ENCODE measurements at places on chromosomes 7 and 10.

GRCh38 chr10:98338896-98339295 lies 70.9 kb upstream of the LOXL4 start:
- DNase-seq, result no peak
- no peak overlapping the region for H3K4me3 ChIP-seq
- no peaks in the 10 kb centered on the region for H3K36me3 ChIP-seq
- H3K27ac ChIP-seq, result no peak overlapping the region

- H3K27ac ChIP-seq, result peak within 1 kb of the TSS; percentile 95
- no peaks in the 10 kb centered on the region for H3K27me3 ChIP-seq
- peak; percentile 100 for DNase-seq
- H3K36me3 ChIP-seq, result peaks cover 8% of the 10 kb centered on the region
- peaks cover 13% of the 10 kb centered on the region for H3K4me1 ChIP-seq
Measured at GRCh38 chr10:125719173-125720001, at the start of gene EDRF1. Gene EDRF1 (plus strand): TSS chr10:125719709. CDS start chr10:125719808, 99 bp downstream.

- H3K36me3 ChIP-seq, result no peaks in the 10 kb centered on the region
- H3K4me1 ChIP-seq, result no peaks in the 10 kb centered on the region
- no peak for DNase-seq
- no peak overlapping the region for H3K4me3 ChIP-seq
Measured at GRCh38 chr7:15209429-15209828, 306.9 kb upstream of the DGKB start.

- DNase-seq, result no peak
- H3K4me3 ChIP-seq, result peak overlapping the region; percentile 62
- no peaks in the 10 kb centered on the region for H3K36me3 ChIP-seq
Measured at GRCh38 chr10:72088889-72089575, 681 bp upstream of the SPOCK2 start.

DNA sequence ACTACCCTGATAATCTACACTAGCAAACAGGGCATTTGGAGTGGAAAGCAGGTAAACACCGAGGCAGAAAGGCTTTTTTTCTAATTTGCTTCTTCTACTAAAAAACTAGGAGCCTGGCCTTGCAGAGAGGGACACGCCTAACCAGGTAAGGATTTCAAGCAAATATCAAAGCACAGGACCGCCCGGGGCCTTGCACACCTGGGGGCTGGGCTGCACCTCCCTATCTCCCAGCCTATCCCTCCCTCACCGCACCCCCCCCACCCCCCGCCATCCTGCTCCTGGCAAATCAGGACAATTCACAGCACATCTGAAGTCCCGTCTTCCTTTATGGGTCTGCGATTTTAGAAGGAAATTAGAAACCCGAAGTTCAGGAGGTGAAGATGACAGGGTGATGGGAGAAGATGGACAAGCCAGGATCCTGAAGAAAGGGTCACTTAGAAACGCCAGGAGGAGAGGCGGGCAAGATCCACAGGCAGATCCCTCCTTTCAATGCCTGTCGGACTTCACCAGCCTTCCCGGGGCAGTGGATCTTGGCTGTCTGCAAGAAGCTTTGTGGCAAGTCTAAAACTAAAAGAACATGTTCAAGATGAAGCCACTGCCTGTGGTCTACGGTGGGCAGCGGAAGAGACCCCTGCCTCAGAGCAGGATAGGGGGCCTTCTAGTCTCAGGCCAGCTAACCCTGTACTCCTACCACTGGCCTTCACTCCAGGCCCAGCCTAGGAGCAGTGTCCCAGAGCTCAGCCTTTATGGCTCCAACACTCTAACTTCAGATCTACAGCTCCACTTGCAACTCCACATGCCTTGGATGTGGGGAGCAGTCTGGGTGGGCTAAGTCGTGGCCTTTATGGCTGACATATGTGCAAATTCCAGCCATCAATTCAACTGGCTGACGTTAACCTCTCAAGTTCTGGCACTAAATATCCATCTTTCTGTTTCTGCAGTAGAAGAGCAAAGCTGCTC lies 43.9 kb downstream of the TNS3 start:
- no peaks in the 10 kb centered on the region for H3K27me3 ChIP-seq
- H3K27ac ChIP-seq, result peak overlapping the region; percentile 19
- peaks cover 17% of the 10 kb centered on the region for H3K4me1 ChIP-seq
- DNase-seq, result no peak

- H3K4me3 ChIP-seq, result no peak overlapping the region
- DNase-seq, result no peak
- no peaks in the 10 kb centered on the region for H3K27me3 ChIP-seq
- no peak overlapping the region for H3K27ac ChIP-seq
- no peaks in the 10 kb centered on the region for H3K36me3 ChIP-seq
Measured at GRCh38 chr7:12315049-12315448, 88.6 kb downstream of the VWDE start.

DNA sequence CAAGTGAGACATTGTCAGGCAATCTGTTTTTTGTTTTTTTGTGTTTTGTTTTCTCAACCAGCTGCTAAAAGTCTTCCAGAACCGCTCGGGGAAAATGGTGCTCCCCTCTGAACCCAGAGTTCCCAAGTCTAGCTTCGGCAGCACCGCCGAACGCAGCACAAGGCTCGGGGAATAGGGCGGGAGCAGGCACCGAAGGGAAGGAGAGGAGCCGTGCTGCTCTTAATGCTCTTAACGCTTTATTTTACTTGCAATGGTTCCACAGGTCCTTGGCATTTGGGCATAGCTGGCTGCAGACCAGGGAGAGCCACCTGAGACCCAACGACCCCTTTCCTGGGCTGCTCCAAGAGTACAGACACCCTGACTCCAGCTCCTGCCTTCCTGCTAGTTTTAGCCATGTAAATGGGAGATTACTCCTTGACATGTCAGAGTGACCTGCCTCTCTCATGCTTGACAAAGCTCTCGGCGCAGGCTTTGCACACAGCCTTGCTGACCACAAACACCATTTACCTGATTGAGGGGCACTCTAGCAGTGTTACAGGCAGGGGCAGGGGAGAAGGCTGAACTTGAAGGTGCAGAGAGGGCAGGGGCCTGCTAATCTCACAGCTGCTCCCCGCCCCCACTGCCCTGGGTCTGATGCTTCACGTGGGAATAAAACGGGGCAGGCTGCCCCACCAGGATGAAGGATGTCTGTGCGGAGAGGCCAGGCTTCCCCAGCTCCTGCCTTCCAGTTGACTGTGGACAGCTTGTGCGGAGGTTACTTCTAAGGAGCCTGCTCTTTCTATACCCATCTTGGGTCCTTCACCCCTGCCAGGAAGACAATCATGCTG lies 58.6 kb upstream of the EFCAB10 start:
- no peaks in the 10 kb centered on the region for H3K4me1 ChIP-seq
- H3K36me3 ChIP-seq, result peaks cover 35% of the 10 kb centered on the region
- no peaks in the 10 kb centered on the region for H3K27me3 ChIP-seq
- DNase-seq, result no peak
- H3K4me3 ChIP-seq, result no peak overlapping the region

GRCh38 chr7:151251689-151252560 lies 3.4 kb upstream of the SMARCD3 start:
- no peak for DNase-seq
- H3K4me1 ChIP-seq, result peaks cover 38% of the 10 kb centered on the region
- H3K27me3 ChIP-seq, result no peaks in the 10 kb centered on the region
- no peaks in the 10 kb centered on the region for H3K36me3 ChIP-seq
- peak overlapping the region; percentile 99 for H3K27ac ChIP-seq

Measured in ascending aorta (tissue), 2 donors.